Left lung (tissue), 14 donors: ENCODE measurements at places on chromosomes 11 and 22. TPM values are rescaled to one million over a fixed set of nuclear protein-coding genes. Genes with fewer than 3 reads are reported as not detected.

- DNase-seq, result no peak
Measured at GRCh38 chr11:102900346-102900745, 25.6 kb upstream of the MMP12 start.

Gene MUC2
- total RNA-seq, result not detected

DNA sequence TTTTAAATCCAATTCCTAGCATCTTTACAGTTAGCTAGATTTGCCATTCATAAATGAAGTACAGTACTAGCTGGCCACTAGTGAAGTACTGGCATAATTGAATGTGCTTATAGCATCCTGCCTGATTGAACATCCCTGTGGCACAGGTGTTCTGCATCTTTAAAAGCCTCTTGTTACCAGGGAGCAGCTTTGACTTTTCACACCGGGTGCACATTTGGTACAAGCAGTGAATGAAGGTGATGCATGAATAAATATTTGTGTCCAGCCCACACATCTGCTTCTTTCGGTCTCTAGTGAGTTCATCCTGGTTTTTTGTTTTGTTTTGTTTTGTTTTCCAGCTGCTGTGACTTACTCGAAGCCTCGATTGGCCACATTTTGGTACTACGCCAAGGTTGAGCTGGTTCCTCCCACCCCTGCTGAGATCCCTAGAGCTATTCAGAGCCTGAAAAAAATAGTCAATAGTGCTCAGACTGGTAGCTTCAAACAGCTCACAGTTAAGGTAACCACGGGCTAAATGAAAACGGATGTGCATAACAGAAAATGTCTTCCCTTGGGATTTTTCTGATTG lies 5.3 kb downstream of the ATP5MG start:
- no peak for DNase-seq

DNA sequence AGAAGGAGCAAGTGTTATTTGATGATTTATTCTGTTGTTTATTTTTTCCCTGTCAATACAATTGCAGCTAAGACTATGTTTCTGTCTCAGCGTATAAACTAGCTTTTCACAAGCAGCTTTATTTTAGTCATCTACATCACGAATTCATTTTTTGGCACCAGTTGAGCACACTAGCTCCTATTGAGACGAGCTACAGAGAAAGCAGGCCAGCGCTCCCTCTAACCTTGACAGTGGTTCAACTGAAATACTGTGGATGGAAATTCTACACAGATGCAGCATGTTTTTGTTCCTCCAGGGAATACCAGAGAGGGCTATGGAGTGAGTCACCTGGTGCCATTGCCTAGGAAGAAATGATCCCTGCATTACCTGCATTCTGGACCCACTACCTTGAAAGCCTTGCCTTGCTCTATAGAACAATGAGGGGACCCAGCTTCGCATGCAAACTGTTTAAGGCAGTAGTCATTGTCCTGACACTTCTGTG lies 108.2 kb upstream of the ARHGAP42 start:
- DNase-seq, result no peak

DNA sequence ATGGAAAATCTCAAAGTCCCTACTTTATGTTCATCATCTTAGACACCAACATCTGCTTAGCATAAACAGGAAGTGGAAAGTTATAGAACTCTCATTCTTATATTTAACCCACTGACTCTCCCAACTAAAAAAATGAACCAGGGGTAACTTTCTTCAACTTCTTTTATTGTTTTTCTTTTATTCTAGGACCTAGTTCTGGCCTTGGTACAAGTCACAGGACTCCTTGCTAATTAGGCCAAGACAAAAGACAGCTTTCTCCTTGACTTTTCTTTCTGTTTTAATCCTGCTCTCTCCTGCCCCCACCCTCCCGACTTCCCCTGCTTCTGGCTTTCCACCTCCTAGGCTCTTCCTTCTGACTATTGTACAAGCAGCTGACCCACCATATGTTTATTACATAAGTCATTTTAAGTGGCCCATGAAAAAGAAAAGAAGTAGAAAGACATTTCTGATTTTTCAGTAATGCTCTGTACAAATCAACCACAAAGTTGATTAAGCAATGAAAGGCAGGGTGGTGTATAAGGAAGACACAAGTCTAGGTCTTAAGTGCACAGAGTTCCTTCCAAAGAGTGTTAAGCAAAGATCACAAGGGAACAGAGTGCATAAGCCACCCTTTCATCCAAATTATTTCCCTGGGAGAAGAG lies 18.3 kb downstream of the JAML start:
- DNase-seq, result no peak

DNA sequence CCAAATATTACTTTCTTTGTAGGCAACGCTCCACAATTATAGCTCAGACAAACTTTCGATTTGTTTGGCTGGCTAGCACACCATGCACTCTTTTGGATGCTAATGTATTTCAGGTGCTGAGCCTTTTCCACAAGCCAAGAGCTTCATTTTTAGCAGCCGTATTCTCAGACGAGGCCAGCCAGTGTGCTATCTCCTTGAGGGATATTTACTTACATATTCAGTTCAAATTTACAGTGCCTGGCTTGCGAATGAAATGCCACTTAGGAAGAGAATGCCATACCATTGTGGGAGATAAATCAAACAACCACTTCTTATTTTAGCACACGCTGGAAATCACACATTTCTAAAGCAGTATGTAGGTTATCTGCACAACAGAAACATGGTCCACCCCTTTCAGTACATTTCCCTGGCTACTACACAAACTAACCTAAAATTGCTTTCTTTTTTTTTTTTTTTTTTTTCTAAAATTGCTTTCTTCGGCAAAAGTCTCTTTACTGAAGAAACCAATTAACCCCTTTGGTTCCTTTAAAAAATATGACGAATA lies 236.9 kb downstream of the CADM1 start:
- no peak for DNase-seq

Gene MRGPRF
- total RNA-seq, result 12.6 TPM

GRCh38 chr11:119728651-119729580 lies at the start of gene NECTIN1:
TSS of gene NECTIN1 (minus strand) at chr11:119729200. CDS start at chr11:119728553, 647 bp downstream.
- DNase-seq, result peak; percentile 94

GRCh38 chr11:79139900-79140299 lies 300.9 kb downstream of the TENM4 start:
- DNase-seq, result no peak

DNA sequence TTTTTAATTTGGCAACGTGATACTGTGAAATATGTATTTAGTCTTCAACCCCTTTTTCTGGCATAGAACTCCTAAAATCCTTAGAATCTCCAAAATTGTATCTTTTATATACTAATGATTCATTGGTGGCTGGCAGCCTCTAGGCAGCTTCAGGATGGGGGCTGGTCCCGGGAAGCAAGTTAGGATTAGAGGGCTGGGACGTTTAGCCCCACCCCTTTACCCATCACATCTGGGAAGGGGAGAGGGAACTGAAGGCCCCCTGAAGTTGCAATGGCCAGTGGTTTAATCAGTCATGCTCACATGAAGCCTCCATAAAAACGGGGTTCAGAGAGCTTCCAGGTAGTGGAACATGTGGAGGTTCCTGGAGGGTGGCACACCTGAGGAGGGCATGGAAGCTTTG lies 7.1 kb downstream of the IL17RA start:
- no peak for DNase-seq

- DNase-seq, result no peak
Measured at GRCh38 chr22:44193535-44193891, 12.8 kb downstream of the PARVG start.

DNA sequence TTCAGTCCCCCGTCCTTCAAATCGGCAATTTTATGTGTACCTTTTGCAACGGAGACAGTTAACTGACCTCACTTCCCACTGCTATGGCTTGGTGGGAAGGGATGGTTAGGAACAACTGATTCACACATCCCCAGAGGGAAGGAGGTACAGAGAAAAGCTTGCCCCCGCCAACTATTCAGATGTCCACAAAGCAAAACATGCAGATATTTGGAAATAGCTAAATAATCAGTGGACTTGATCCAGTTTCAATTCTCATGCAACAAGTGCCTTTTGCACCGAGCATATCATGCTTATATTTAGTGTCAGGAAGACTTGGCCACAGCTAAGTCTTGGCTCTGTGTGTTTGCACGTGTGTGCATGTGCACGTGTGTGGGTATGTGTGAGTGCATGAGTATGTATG lies 144.6 kb downstream of the SNX19 start:
- no peak for DNase-seq

DNA sequence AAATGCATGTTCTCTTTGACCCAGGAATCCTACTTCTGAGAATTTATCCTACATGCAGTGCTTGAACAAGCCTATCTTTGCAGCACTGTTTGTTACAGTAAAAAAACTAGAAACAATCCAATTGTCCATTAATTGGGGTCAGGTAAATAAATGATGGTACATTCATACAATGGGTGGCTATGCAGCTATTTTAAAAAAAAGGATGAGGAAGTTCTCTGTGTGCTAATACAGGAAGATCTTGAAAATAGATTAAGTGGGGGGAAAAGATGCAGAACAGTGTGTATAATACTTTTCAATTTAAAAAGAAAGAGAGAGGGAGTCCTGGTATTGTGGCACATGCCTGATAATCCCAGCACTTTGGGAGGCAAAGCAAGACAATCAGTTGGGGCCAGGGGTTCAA lies 9.5 kb upstream of the CREB3L1 start:
- no peak for DNase-seq

DNA sequence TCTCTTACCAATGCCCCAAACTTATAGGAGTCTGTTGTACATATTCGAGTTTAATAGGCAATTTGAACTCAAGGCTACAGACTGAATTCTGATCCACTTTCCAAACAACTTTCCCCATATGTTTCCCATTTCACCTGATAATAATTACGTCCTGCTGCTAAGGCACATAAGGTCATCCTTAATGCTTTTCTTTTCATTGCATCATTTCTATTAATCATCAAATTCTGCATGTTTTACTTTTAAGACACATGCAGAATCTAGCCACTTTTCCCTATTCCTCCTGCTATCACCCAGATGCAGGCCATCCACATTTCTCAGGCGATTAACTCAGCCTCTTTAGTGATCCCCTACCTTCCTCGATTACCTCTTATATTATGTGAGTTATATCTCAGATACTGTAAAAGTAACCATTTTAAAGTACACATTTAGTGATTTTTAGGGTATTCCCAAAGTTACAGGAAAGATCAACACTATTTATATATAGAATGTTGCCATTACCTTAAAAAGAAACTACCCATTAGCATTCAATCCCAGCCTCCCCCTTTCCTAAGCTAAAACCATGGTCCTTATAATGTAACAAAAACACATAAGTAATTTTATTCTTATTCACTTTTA lies 14.9 kb downstream of the XKR3 start:
- DNase-seq, result no peak

DNA sequence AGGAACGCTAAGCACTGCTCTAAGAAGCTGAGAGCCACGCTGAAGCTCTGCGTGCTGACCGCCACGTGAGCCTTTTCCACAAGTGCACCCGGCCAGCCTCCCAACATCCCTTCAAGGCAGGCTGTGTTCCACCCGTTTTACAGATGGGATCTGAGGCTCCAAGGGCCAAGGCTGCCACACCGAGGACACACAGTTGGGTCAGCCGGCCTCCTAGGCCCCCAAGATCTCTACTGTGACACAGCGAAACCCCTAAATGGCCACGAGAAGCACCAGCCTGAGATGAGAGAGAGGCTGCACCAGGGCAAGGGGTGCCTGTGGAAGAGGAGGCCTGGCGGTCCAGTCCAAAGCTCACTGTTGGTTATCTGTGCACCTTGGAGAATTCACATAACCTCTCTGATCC lies 11.8 kb upstream of the CD5 start:
- DNase-seq, result no peak

DNA sequence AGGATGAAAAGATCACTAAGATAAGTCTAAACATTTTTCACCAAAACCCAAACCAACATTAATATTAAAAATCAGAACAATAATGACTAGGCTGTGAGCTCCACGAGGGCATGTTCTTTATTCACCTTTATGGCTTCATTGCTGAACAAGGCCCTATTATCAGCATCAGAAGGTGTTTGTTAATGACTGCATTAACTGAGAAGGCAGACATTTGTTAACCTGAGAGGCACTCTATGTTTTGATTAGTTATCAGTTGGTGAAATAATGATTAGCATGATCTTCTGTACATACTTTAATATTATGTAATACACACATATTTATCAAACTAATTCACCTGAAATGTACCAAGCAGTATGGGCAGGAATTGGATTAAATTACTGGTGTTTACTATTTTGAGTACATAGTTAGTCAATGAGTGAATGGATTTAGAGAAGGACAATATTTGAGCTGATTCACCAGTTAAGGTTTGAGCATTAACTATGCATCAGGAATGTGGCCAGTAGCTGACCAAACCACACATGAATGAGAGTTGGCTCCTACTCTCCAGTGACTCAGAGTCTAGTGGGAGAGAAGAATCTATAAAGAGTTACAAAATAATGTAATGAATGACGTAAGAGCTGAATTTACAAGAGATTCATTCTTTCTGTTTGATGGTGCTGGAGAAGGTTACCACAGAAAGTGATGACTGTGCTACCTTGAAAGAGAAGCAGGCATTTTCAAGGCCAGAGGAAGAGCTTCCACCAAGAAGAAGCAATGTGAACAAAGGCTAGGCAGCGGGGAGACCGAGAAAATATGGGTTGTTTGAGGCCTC lies 6.7 kb downstream of the IL18 start:
- no peak for DNase-seq

GRCh38 chr11:87405843-87406242 lies 368.1 kb downstream of the TMEM135 start:
- DNase-seq, result no peak

GRCh38 chr11:38718659-38719058 lies 2120.6 kb upstream of the RAG2 start:
- DNase-seq, result no peak

Gene SLC37A2
- 42.5 TPM for total RNA-seq

DNA sequence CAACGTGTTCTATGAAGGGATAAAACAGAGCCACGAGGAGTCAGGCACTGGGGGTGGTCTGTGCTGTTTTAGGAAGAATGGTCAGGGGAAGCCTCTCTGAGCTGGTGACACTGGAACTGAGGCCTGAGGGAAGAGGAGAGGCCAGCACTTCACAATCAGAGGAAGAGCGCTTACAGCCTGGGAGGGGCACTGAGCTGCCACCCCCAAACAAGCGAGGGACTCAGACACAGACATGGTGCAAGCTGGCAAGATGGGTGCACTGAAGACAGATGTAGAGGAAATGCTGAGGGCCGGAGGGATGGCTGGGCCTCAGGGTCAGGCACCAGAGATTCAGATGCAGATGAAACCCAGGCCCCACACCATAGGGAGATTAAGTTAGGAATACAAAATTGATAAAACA lies 40.0 kb upstream of the TP53I11 start:
- DNase-seq, result no peak

Gene SLC25A18
- 0.50 TPM for total RNA-seq

DNA sequence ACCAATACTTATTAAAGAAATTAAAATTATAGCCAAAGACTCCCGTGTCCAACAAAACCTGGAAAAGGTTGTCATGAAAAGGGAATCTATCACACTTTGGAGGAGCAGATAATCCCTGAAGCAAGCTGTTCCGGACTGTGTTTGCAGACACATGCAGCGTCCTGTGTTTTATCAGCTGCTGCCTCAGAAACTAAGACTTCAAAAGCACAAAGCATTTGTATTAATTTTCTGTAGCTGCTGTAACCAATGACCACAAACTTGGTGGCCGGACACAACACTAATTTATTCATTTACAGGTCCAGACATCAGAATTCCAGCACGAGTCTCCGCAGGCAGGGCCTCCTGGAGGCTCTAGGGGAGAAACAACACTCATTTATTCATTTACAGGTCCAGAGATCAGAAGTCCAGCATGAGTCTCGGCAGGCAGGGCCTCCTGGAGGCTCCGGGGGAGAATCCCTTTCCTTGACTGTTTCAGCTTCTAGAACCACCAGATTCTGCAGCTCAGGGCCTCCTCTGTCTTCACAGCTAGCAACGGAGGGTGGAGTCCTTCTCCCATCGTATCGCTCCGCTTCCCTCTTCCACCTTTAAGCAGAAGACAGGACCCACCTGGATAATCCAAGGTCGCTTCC lies 465.3 kb downstream of the BRD1 start:
- DNase-seq, result no peak

GRCh38 chr22:34429314-34429713 lies 509.0 kb upstream of the LARGE1 start:
- no peak for DNase-seq

Gene FOLR1
- 409 TPM for total RNA-seq
